NCI-H2227 treated with DMSO at 0.1 percent for 48 hours (cell line): ENCODE measurements at places on chromosomes 5 and 9.
A peak's percentile ranks its signal among the peaks of the same experiment; 100 is the strongest.

GRCh38 chr5:55308254-55308836 is 556 bp downstream of the MTREX start:
- DNase-seq = peak; percentile 33

DNA sequence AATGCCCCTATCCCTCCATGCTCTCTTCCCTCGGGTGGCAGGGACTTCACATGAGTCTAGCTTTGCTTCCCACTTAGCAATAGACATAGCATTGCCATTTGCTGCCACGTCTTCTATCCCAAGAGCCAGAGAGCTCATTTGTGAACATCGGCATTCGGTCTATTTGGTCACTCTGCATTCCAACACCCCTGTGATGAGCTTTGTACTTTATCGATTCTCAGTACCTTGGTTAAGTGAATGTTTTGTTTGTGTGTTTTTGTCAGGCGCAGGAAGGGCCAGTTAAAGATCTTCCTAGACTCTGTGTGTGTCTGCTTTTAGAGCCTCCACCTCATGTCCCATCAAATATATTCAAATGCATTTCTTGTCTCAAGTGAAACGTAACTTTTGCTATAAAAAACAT is 141.7 kb downstream of the TARS1 start:
- DNase-seq = no peak

DNA sequence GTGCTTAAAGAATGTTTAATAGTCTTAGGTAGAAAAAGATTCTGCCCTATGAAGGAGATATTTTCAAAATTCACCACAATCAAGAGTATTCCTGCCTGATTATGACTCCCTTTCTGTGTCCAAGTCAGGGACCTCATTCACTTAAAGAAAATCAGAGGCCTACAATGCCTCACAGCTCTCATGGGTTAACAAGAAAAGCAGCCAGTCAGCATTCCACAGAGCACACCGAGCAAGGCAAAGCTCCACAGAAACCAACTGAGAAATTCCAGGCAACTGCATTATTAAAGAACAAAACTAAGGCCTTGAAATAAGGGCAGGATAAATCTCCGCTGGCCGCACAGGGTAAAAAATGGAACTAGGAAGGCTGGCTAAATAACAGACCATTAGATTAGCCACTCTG is 161.1 kb downstream of the TARS1 start:
- no peak for DNase-seq

GRCh38 chr5:147170603-147171002 is 64.2 kb upstream of the STK32A start:
- no peak for DNase-seq

DNA sequence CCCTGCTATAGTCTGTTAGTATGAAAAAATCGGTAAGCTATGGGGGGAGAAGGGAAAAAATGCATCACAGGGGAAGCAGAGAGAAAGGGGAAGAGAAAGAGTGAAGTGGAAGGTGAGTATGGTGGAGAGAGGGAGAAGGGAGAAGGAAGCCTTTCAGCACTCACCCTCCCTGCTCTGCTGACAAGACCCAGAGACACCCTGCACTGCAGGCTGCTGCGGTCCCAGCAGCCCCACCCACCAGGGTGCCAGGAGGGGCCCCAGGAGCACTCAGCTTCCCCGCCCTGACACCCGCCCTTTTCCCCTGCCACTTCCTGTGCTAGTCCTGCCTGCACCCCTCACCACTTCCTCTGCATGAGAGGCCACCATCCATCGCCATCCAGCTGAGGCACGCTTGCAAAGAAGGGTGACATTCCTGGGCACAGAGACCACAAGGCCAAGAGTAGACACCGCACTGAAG is 12.7 kb downstream of the STK10 start:
- no peak for DNase-seq

- DNase-seq = no peak
Observed at GRCh38 chr5:135046661-135047346, 12.8 kb upstream of the PITX1 start.

DNA sequence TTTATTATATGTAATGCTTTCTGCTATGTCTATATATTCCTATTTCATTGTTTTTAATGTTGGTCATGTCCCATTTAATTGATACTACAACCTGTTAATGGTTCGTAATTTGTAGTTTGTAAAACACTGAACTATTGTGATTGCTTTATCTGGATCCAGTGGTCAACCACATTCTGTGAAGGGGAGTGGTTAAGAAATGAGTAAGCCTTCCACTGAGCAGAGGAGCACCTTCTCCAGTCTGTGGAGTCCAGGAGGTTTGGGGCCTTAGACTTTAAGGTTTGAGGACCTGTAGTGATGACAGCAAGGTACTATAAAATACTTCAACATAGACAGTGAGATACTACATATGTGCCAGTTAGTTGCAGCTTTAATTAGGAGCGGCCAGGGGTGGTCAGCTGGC is 67.7 kb upstream of the RAD23B start:
- no peak for DNase-seq

DNA sequence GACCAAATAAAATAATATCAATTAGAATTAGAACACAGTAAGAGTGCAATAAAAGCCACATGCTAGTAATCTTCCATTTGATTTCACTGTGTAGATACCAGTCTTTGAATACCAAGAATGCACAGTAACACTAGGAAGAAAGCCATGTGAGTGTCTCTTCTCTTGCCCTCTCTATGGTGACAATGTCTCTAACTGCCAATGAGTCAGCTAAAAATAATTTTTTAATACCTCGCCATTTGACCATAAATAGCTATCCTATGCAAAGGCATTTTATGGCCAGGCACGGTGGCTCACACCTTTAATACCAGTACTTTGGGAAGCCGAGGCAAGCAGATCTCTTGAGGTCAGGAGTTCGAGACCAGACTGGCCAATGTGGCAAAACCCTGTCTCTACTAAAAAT is 30.6 kb downstream of the EDIL3 start:
- DNase-seq = no peak

DNA sequence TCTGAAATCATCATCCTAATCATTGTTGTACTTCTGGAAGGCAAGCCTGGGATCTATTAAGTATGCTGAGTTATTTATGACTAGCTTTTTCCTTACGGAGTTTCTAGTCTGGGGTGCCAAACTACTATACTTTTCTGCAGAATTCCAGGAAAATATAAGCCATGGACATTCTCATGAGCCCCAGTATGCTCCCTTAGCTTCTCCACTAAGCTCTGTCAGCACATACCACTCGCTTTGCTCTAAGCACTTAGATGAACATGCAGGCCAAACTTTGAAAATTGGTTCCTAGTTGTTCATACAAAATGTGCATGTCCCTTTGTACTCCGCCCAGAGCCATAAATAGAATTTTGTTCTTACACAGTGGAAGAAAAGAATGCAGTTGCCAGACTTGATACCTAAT is 284.6 kb downstream of the ARRDC3 start:
- DNase-seq = no peak

DNA sequence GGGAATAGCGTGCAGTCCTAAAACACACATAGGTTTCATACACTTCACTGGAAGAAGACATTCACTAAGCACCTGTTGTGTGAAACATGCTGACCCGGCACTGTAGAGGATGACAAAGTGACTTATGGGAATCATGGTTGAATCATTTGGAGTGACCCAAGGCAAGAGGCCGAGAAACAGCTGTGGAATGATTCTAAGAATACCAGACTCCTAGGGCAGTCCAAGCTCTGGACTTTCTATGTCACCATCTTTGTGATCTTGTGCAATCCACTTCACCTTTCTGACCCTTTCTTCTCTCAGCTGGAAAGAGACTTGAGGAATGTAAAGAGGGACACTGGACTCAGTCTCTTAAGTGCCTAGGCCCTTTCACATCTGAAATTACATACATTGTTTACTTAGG is 13.1 kb downstream of the MSANTD3 start:
- no peak for DNase-seq

DNA sequence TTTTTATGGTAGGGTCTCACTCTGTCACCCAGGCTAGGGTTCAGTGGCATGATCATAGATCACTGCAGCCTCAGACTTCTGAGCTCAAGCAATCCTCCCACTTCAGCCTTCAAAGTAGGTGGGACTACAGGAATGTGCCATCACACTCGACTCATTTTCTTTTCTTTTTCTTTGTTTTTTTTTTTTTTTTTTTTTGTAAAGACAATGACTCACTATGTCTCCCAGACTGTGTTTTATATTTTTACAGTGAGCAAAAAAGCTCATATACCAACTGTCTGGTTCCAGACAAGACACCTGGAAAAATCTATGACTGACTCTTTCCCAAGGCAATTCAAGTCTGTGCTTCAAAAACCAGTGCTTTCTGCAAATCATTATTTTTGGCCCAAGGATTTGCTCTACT is 10.8 kb upstream of the FOXD1 start:
- DNase-seq = no peak

DNA sequence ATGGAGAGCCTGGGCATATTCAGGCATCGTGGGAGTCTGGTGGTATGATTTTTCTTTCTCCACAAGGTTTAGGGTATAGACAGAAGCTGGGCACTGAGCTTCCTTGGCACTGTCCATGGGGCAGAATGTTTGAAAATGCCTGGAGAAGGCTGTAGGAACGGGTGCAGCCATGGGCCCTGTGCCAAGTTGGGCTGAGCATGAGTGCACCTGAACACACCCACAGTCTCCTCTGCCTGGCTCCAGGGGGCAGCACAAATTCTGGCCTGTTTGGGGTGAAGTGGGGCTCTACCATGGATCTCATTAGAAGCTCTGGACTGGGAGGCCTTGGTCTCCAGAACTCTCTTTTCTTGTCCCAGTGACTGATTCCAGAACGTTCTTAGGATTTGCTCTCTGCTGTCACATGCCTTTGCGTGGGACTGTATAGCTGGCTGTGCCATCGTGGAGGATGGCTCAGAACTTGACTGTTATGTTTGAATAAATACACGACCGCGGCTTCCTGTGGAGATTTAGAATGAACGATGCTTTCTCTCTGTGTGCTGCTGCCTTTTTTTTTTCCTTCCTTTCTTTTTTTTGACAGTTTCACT is 229.8 kb downstream of the FANCC start:
- no peak for DNase-seq

GRCh38 chr5:138953387-138954256 is 78.5 kb upstream of the LRRTM2 start:
- DNase-seq = peak; percentile 8

DNA sequence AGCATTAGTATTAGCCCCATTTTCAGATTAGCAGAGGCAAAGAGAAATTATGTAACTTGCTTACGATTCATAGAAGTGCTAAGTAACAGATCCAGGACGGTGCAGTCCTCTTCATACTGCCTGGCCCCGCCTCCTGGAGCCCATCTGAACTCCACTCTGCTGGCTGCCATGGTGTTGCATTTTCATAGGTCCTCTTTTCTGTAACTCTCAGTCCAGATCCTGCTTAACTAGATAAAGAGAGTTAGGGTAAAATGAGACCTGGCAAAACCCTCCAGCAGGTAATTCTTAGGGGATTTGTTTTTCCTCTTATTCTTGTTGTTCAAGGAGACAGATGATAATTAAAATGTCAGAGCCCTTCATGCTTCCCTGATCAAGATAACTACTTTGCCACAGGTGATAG is 135.1 kb upstream of the EFNA5 start:
- peak; percentile 6 for DNase-seq

GRCh38 chr5:120368923-120369715 is 95.0 kb upstream of the PRR16 start:
- DNase-seq = no peak

DNA sequence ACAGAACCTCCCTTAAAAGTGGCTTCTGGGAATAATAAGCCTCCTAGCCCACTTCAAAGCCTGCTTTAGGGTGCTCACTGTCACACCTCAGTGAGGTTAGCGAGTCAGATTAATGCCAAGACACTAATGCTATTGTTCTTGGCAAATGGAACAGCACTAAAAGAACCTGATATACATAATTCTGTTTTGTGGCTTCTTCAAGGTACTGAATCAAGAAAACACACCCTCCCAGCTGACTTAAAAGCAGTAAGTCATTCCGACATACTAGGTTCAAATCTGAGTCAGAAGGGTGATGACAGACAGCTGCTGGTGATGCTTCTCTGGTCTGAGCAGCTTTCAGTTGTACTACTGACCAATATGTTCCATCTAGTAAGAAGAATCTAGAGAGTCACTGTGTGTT is 121.6 kb downstream of the OXCT1 start:
- no peak for DNase-seq

DNA sequence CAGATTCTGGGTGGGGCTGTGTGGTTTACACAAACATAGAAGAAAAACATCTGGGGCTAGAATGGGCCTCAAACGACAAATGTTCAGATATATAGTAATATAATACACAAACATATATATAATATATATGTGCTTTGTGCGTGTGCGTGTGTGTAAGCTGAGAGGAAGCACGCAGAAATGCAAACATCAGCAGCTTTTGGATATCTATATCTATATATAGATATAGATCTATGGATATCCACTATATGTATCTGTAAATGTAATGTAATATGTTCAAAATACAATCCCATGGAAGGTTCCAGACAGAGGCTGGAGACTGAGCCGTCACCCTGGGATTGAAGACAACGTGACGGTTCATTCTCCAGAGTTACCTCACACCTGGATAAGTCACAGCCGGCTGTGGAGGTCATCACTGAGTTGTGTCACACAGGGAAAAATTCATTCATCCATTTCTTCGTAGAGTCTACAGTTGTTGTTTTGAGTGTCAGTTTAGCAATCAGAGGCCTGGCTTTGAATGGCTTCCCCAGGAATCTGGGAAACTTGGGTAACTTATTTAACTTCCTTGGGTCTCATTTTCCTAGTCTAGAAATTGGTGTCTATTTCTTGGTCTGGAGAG is 123.0 kb upstream of the CPEB4 start:
- DNase-seq = no peak

- no peak for DNase-seq
Observed at GRCh38 chr9:137620048-137620405, 1.2 kb downstream of the EHMT1 start.

DNA sequence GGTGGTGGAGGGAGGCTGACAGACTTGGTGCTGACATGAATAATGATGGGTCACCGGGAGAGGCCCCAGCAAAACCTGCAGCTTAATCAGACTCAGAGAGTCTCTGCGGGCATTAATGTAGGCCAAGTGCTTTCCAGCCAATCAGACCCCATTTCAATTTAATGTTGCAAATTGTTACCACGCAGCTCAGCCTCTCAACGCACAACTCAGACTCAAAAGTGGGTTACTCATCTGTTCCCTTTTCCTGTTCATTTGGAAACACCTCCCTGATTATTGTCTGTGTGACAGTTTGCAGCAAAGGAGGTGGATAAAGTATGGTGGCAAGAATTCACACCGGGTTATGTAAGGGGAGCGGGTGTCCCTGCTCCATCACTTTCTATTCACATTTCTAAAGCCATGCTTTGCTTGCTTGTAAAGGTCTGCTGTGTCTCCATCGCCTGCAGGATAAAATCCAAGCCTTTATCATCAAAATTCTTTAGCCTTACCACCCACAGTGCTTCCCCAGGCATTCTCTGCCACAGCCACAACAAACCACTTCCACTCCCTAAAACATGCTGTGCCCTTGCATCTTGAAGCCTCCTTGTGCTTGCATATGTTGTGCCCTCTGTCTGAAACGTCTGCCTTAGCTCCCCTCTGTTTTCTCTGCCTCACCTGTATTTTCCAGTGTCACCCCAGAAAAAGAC is 156.5 kb downstream of the ASTN2 start:
- DNase-seq = peak; percentile 45

DNA sequence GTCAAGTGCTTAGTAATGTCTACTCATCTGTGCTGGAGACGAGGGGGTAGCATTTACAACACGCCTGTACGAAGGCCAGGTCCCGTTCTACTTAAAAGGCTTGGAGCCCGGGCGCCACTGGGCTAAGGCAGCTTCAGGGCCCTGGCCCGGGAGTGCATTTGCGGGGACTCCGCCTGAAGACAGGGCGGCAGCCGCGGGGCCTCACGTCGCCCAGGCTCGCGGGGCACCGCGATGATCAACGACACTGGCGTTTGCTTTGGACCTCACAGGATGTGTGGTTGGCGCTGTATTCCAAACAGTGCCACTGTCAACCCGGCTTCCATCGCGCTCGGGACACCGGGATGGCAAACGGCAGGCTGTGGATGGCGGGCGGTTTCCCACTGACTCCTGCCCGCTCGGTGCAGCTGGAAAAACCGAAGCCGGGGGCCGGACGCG is 1.1 kb upstream of the TENT4A start:
- peak; percentile 73 for DNase-seq
